Activated T-cell treated with anti-CD3 and anti-CD28 coated beads, Interleukin-2, amount 50 U/mL, for 72 hours (primary cell): ENCODE measurements at places on chromosomes 2 and 18.
A peak's percentile ranks its signal among the peaks of the same experiment; 100 is the strongest.

DNA sequence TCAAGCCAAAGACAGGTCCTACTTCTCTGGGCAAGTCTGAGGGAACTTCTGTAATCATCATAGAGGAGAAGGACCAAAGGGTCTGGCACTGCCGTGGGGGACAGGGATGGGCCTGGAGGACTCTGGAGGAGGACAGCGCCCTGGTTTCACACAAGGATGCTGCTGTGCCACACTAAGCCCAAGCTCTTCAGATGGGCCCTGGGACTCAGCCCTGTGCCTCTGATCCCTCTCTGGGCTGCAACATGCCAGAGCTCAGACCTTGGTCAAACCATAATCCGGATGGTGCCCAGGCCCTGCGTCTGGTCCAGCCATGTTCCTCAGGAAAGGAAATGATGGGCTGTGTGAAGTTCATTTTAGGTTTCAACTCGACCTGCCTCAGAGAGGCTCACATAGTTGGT is 222.0 kb upstream of the COPS8 start:
- no peak for DNase-seq

- DNase-seq, result no peak
Measured at GRCh38 chr2:202037086-202037485, 3.4 kb downstream of the FZD7 start.

DNA sequence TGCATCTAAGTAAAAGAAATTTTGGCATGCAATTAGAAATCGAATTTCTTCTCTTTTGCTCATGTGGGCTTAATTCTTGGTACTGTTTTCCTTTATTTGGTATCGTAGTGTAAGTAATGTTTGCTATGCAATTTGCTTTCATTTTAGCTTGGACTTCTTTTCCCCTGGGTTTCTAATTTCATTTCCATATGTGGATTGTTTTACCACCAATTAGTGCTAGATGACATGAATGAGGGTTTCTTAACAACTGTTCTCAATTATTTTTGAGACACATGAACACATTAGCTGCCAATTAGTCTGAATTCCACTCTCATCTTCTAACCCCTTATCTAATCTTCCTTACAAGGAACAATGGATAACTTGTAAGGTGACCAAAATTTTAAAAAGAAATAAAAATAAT is 1047.2 kb upstream of the PIK3C3 start:
- DNase-seq, result no peak

- no peak for DNase-seq
Measured at GRCh38 chr2:149027590-149028250, 10.8 kb upstream of the LYPD6B start.

DNA sequence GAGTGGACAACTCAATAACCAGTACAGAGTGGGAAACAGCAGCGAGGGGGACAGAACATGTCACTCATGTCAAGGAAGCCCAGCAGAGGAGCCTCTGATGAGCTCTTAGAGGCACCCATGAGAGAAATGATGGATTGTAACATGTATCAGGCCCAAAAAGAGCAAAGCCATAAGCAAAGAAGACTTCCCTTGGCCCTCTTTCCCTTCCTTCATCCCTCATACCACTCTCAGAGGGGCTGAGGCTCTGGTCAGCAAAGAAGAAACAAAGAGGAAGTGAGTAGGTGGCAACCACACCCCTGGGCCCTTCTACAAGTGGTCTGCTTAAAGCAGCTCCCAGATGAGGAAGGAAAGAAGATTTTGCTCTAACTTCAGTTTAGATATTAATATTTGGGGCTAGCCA is 112.8 kb downstream of the CDC42EP3 start:
- no peak for DNase-seq

- DNase-seq, result no peak
Measured at GRCh38 chr2:48414980-48415835, 114.7 kb upstream of the STON1 start.

DNA sequence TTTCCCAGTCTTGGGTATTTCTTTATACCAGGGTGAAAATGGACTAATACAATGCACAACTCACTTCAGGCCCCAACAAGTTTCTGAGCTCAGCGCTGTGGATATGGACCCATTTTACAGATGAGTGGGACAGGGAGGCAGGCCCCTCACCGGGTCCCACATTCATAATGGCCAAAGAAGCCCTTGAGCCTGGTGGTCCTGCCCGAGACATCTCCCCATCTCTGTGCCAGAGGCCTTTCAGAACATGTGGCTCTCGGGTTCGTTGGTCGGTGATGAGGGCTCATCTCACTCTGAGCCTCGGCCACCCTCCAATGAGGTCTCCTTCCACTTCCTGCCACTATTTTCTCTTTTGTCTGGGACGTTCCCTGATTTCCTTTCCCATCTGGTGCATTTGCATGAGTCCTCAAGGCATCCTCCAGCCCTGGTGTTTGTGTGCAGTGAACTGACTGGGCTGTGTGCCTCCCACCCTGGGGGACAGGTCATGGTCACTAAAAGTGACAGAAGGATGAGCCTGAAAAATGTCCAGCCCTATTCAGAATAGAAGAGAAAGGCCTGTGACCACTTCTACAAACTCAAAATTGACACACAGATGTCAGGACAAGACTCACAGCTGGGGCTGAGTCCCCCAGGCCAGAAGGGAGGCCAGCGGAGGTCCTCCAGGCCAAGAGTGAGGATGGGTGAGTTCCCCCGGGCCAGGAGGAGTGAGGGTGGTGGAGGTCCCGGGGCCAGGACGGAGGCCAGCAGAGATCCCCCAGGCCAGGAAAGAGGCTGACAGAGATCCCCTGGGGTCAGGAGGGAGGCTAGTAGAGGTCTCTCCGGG is 134.5 kb downstream of the PTGR3 start:
- no peak for DNase-seq

GRCh38 chr2:14480906-14481305 is 151.6 kb upstream of the LRATD1 start:
- DNase-seq, result no peak

DNA sequence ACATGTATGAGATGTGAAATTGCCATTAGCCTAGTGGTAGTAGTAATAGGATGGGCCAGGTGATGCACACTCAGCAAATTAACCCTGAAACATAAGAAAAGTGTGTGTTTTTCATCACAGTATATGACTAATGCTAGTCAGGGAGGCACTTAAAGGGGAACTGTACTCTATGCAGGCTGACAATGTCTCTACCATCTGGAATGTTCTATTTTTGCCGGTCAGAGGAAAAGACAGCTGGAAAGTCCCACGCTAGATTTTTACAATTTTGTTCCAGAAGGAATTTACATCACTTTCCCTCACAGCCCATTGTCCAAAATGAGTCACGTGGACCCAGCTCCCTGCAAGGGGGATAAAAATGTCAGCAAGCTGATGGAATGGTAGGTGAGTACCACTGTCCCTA is 746.3 kb upstream of the CHAC2 start:
- DNase-seq, result no peak

- peak; percentile 3 for DNase-seq
Measured at GRCh38 chr2:158391876-158392275, 64.7 kb downstream of the CCDC148 start.

GRCh38 chr2:104896446-104896845 is 42.5 kb downstream of the POU3F3 start:
- no peak for DNase-seq

DNA sequence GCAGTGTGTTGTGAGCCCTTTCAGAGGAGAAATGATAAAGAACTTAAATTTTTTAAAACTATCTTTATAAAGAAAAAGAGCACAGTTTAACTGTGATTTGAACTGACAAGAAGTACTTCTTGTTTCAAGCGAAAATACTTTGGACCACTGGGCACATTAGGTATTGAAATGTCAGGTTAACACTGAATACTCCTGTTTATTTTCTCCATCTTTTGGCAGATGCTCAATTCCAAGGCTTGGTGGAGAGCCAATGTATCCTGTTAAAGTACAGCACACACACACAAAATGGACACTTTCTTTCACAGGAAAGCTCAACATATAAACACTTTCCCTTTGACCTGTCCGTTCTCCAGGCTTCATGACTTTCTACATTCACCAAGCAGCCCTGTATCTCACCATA is 32.6 kb upstream of the SP3 start:
- no peak for DNase-seq

DNA sequence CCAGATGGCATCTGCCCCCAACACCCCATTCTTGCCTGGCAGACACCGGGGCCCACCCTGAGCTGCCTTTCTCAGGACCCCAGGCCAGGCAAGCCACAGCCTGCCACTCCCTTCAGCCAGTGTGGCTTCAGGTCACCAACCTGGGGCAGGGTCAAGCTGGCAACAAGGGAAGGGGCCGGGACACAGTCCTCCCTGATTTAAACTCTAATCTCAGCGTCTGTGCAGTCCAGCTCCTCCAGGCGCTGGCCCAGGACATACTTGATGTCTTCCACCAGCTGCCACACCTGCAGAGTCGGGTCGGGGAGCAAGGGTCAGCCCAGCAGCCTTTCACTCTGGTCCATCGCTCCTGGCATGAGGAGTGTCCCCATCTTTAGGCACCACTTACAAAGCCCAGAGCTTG is 29.0 kb upstream of the ALPP start:
- no peak for DNase-seq

DNA sequence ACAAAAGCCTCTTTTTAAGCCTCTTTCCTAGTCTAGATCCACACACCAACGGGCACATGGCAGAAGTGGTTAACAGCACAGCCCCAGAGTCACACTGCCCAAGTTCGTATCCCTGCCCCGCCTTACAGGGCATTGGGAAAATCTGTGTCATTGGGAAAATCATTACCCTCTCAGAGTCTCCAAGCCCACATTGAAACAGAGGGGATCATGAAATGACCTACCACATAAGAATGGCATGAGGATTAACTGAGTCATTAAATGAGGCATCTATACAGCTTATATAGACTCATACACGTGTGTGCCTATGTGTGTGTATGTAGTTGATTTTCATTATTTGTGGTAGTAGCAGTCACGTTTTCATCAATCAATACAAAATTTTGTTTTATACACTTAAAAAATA is 469.0 kb upstream of the POU3F3 start:
- DNase-seq, result no peak

- no peak for DNase-seq
Measured at GRCh38 chr2:140286377-140286776, 1506.2 kb upstream of the NXPH2 start.

DNA sequence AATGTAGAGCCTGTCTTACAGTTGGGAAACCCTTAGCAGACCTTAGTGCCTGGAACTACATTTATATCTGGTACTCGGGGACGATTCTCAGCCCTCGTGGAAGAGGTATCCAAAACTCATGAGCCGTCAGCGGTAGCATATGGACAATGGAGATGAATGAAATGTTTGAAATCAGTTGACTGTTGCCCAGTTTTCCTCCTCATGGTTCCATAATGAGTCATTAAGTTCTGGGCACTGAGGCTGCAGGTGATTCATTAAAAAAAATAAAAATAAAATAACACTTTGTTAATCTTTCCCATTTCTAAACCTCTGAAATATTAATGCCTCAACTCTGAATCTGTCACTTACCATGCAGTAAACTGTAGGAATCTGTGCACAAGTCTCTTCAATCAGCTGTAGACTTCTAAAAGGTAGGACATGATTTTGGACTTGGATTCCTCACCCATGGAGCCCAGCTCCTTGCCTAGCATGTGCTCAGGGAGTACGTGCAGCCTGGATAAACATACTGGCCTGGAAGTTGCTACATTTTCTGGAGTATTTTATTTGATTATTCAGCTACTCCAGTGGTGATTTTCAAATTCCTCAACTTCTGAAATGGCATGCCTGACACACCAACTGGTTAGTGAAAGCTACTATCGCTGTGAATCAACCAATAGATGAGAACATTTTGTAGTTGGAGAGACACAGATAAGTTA is 979.2 kb downstream of the CNTNAP5 start:
- no peak for DNase-seq

DNA sequence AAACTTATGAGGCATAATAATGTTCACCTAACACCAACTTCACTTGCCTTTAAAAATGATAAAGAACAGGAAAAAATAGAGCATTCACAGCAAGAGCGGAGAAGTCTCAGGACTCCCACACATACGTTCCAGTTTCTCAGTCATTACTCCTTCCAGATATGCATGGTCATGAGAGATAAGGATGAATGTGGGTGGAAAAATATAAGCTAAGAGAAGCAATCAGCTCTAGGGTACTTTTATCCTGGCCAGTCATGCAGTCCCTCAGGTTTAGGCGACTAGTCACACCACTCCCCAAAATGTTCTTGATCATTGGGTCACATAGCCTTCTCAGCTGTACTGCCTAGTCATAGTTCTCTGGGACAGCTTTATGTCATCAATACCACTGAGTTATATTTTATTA is 29.2 kb upstream of the CCDC178 start:
- no peak for DNase-seq

- DNase-seq, result no peak
Measured at GRCh38 chr2:30608643-30609042, 161.6 kb downstream of the LCLAT1 start.

DNA sequence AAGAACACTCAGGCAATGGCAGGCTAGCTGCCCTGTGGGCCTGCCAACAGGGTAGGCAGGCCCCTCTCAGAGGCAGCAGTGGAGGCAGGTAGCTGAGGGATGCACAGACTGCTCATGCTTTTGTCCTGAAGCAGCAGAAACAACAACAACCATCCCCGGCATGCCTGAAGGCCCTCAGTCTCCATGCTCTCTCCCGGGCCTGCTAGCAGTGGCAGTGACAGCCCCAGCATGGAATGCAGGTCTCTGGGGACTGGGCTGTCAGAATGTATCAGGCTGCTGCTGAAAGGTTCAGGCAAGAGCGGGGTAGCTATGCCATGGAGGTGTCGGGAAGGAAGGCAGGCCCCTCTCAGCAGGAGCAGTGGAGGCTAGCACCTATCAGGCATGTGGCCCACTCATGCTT is 209.8 kb downstream of the KCNJ3 start:
- no peak for DNase-seq

GRCh38 chr2:126359494-126359893 is 296.5 kb upstream of the GYPC start:
- no peak for DNase-seq

DNA sequence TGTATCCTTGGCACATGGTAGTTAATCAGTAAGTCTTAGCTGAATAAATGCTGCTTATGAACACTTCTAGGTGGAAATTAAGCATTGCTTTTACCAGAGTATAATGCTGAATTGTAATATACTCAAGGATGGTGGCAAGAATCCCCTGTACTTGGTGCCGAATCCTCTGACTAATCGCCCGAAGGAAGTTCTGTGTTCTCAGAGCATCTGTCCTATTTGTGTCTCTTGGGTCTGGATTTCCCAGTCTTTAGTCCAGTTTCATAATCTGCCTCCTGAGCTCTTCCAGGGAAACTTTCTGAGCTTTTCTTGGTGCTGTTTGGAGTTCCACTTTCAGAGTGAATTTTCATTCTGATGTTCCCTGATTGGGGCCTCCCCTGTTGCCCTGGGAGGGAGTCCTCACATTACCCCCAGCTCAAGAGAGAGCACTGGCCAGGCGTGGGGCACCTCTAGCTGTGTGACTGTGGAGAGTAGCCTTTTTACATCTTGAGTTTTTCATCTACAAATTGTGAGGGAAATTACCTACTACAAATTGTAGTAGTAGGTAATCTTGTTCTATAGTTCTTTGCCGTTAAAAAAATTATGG is 144.9 kb downstream of the LTBP1 start:
- no peak for DNase-seq

DNA sequence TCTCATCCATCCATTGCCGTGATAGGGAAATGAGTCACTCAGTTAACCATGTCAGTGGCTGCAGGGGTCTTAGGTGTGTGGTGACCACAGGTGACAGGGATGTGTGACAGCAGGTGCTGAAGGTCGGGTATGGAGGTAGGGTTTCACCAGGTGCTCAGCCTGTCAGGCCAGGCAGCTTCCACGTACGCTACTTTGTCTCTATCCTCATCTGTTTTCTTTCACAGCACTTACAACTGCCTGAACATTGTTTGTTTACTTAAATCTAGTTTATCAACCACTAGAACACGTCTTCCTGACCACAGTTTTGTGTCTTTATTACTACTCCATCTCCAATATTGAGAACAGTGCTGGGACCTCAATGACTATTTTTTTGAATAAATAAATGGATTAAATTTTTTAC is 11.4 kb upstream of the UXS1 start:
- no peak for DNase-seq

GRCh38 chr2:197090742-197091367 is 164.3 kb upstream of the PGAP1 start:
- DNase-seq, result no peak
